ENCODE measurements at places on chromosomes 11 and 22. TPM values are rescaled to one million over a fixed set of nuclear protein-coding genes. Genes with fewer than 3 reads are reported as not detected.

POU2F3 gene
- not detected for total RNA-seq

APOBEC3F gene
- total RNA-seq: 7.7 TPM

HPS5 gene
- 27.7 TPM for total RNA-seq

MOGAT2 gene
- total RNA-seq: 0.08 TPM

XNDC1N gene
- total RNA-seq: 11.5 TPM

OR10D3 gene
- not detected for total RNA-seq

SLC17A6 gene
- total RNA-seq: not detected

OR8D4 gene
- not detected for total RNA-seq

TMPRSS6 gene
- total RNA-seq: not detected

KRTAP5-10 gene
- not detected for total RNA-seq

MYO7A gene
- 1.3 TPM for total RNA-seq

CABP4 gene
- not detected for total RNA-seq

RTN4RL2 gene
- 0.90 TPM for total RNA-seq

FCHSD2 gene
- 31.8 TPM for total RNA-seq

PTGDR2 gene
- not detected for total RNA-seq

GNAZ gene
- total RNA-seq: 11.9 TPM

PCNX3 gene
- total RNA-seq: 74.5 TPM

RFPL2 gene
- total RNA-seq: not detected

SCUBE1 gene
- total RNA-seq: not detected

TBX10 gene
- total RNA-seq: not detected

APOL4 gene
- not detected for total RNA-seq

PNPLA5 gene
- not detected for total RNA-seq

CDKN1C gene
- total RNA-seq: 4.6 TPM

SSH3 gene
- 79.8 TPM for total RNA-seq

STK33 gene
- 3.9 TPM for total RNA-seq

ANKK1 gene
- total RNA-seq: 0.08 TPM

SPINDOC gene
- 59.1 TPM for total RNA-seq

LMO1 gene
- not detected for total RNA-seq

UCP2 gene
- total RNA-seq: 68.8 TPM

HTR3A gene
- total RNA-seq: 0.21 TPM

PHETA2 gene
- 1.3 TPM for total RNA-seq

KRTAP5-1 gene
- not detected for total RNA-seq

MAPK8IP1 gene
- 12.7 TPM for total RNA-seq

HDAC10 gene
- total RNA-seq: 71.3 TPM

CCDC82 gene
- total RNA-seq: 25.3 TPM

FADS2 gene
- 679 TPM for total RNA-seq

GSTT4 gene
- total RNA-seq: not detected

CDHR5 gene
- not detected for total RNA-seq

OPCML gene
- not detected for total RNA-seq

ALDH3B1 gene
- total RNA-seq: 18.3 TPM

MS4A12 gene
- not detected for total RNA-seq

EXPH5 gene
- 0.85 TPM for total RNA-seq

SSTR3 gene
- 0.08 TPM for total RNA-seq

CLTCL1 gene
- total RNA-seq: 11.9 TPM

OR2D2 gene
- 0.49 TPM for total RNA-seq

WNT7B gene
- total RNA-seq: 52.1 TPM

CCDC89 gene
- 1.7 TPM for total RNA-seq

JAML gene
- total RNA-seq: 0.39 TPM

CREBZF gene
- total RNA-seq: 75.8 TPM

YPEL4 gene
- not detected for total RNA-seq

GLB1L2 gene
- 10.4 TPM for total RNA-seq

SELENOO gene
- total RNA-seq: 34.3 TPM

GLYAT gene
- total RNA-seq: not detected

Data from Panc1 (cell line).